Sciatic nerve (tissue), 2 donors: ENCODE measurements at places on chromosomes 11 and 22. TPM values are rescaled to one million over a fixed set of nuclear protein-coding genes. Genes with fewer than 3 reads are reported as not detected.

The NLRP10 gene
- total RNA-seq: not detected

The CCDC73 gene
- total RNA-seq: not detected

The ROBO4 gene
- 34.4 TPM for total RNA-seq

The VSIG10L2 gene
- total RNA-seq: not detected

DNA sequence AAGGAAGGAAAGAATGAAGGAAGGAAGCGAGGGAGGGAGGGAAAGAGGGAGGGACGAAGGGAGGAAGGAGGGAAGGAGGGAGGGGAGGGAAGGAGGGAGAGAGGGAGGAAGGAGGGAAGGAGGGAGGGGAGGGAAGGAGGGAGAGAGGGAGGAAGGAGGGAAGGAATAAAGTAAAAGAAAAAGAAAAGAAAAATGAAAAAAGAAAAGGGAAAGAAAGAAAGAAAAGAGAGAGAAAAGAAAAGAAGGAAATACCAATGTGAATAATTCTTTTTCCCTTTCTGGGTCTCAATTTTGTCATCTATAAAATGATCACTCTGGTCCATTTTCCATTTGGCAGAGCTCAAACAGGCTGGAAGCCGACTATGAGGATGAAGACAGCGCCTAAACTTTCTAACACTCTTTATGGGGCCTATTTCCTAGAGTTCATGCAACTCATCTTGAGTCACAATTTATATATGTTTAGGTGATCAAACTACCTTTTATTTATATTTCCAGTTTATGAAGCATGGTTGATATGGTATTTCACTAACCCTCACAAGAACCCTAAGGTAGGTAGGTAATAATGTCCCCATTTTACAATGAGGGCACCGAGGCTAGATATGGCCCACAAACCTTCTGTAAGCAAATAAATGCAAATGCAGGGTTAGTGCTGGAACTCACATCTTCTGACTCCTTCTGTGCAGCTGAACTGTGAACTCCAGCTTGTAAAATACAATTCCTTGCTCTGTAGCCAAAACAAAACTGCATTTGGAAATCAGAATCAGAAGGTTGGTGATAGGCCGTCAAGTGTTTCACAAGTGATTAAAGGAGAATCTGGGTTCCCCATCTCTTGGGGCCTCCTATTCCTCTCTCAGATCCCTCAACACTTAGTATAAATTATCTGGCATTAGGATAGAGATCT lies 434.3 kb downstream of the ETS1 start:
- no peak for DNase-seq

GRCh38 chr11:19244621-19245020 lies 3.9 kb upstream of the E2F8 start:
- DNase-seq: no peak

GRCh38 chr11:62273789-62274275 lies 3.9 kb downstream of the SCGB2A2 start:
- DNase-seq: no peak
